ENCODE measurements at places on chromosomes 1 and 21.

GRCh38 chr1:76352741-76353435, 278.3 kb downstream of the ST6GALNAC3 start:
- H3K36me3 ChIP-seq: peaks cover 10% of the 10 kb centered on the region
- no peak overlapping the region for H3K4me3 ChIP-seq
- H3K27me3 ChIP-seq: no peaks in the 10 kb centered on the region
- H3K4me1 ChIP-seq: peaks cover 6% of the 10 kb centered on the region

- DNase-seq: no peak
- H3K4me3 ChIP-seq: no peak overlapping the region
- peaks cover 27% of the 10 kb centered on the region for H3K27me3 ChIP-seq
- no peak overlapping the region for H3K27ac ChIP-seq
- H3K36me3 ChIP-seq: no peaks in the 10 kb centered on the region
Observed at GRCh38 chr1:22658385-22659163, 5.5 kb downstream of the C1QB start.

- H3K36me3 ChIP-seq: peaks cover 25% of the 10 kb centered on the region
- peaks cover 21% of the 10 kb centered on the region for H3K27me3 ChIP-seq
- H3K4me3 ChIP-seq: peak overlapping the region; percentile 92
- H3K4me1 ChIP-seq: peaks cover 35% of the 10 kb centered on the region
- H3K27ac ChIP-seq: peak overlapping the region; percentile 37
- peak; percentile 85 for DNase-seq
Observed at GRCh38 chr1:1059494-1060280, 14.4 kb downstream of the RNF223 start.

DNA sequence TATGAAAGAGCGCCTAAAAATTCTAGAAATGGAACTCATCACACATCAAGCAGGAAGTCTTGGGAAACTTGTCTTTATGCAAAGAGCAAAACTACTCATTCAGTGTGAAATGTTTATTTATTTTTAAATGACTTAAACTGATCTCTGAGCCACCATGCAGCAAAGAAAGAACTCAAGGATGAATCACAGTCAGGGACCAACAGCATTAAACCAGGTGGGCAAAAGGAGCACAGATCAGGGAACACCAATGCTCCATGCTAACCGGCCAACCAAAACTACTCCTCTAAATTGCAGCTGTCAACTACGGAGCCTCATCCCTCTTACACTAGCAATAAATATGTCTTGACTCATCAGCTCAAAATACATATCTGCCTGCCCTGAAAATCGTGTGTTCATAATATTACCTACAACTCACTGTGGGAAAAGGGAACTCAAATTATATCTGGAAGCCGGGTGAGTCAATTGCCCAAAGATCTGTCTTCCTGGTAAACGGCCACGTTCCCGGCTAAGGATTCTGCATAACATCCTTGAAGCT, 129.2 kb downstream of the PTPN14 start:
- H3K4me1 ChIP-seq: no peaks in the 10 kb centered on the region
- H3K27ac ChIP-seq: no peak overlapping the region
- H3K27me3 ChIP-seq: peaks cover 9% of the 10 kb centered on the region

- H3K27me3 ChIP-seq: peaks cover 27% of the 10 kb centered on the region
- DNase-seq: no peak
- no peak overlapping the region for H3K4me3 ChIP-seq
- H3K4me1 ChIP-seq: peaks cover 4% of the 10 kb centered on the region
- H3K27ac ChIP-seq: no peak overlapping the region
Observed at GRCh38 chr1:8127171-8127641, 101.1 kb upstream of the ERRFI1 start.

- peaks cover 8% of the 10 kb centered on the region for H3K4me1 ChIP-seq
- no peaks in the 10 kb centered on the region for H3K36me3 ChIP-seq
- peaks cover 35% of the 10 kb centered on the region for H3K27me3 ChIP-seq
Observed at GRCh38 chr1:98661544-98662355, at the start of gene SNX7. SNX7 (plus strand) TSS chr1:98661721; CDS start chr1:98661732, 11 bp downstream.

- peaks cover 95% of the 10 kb centered on the region for H3K36me3 ChIP-seq
- no peaks in the 10 kb centered on the region for H3K27me3 ChIP-seq
- H3K4me3 ChIP-seq: no peak overlapping the region
- no peak for DNase-seq
Observed at GRCh38 chr1:221723018-221723847, 18.7 kb downstream of the DUSP10 start.

- no peak overlapping the region for H3K4me3 ChIP-seq
- no peaks in the 10 kb centered on the region for H3K27me3 ChIP-seq
Observed at GRCh38 chr1:89191314-89191713, 7.4 kb downstream of the GBP4 start.

GRCh38 chr1:38615680-38616079, 243.9 kb downstream of the RRAGC start:
- H3K4me1 ChIP-seq: no peaks in the 10 kb centered on the region
- peaks cover 47% of the 10 kb centered on the region for H3K27me3 ChIP-seq
- DNase-seq: no peak
- H3K27ac ChIP-seq: no peak overlapping the region
- H3K36me3 ChIP-seq: peaks cover 3% of the 10 kb centered on the region
- H3K4me3 ChIP-seq: no peak overlapping the region

- no peak overlapping the region for H3K27ac ChIP-seq
- DNase-seq: no peak
- H3K4me3 ChIP-seq: no peak overlapping the region
- peaks cover 6% of the 10 kb centered on the region for H3K4me1 ChIP-seq
- H3K36me3 ChIP-seq: no peaks in the 10 kb centered on the region
Observed at GRCh38 chr1:94325377-94326302, 88.3 kb upstream of the ARHGAP29 start.

DNA sequence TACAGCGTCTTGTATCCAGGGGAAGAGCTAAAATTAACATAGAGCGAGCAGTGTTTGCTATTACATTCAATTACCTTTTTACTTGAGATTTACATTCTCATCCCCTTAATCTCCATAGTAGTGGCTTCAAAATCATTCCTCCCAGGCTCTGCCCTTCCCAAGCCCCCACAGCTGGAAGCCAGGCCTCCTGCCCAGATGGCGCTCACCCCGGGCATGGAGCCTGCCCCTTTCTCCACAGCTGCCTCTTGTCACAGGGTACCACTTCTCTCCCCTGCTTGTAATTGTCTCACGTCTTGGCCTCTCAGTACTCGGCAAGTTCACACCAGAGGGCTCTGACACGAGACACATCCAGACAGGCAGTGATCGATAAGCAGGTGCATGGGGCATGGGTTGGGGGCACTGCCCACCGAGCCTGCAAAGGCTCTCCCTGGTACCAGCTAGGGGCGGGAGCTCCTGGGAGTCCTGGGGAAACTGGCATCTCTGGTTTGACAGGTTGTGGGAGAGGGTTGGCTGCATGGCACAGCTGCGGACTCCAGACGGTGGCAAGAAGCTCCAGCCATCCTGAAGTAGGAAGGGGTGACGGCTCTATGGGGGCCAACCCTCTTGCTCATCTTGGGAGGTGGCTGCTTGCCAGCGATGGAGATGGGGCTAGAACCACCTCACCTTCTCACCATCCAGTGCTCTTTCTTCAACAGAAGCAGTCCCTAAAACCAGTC, 20.1 kb downstream of the CASZ1 start:
- H3K36me3 ChIP-seq: no peaks in the 10 kb centered on the region
- DNase-seq: no peak
- H3K4me3 ChIP-seq: no peak overlapping the region
- no peak overlapping the region for H3K27ac ChIP-seq

DNA sequence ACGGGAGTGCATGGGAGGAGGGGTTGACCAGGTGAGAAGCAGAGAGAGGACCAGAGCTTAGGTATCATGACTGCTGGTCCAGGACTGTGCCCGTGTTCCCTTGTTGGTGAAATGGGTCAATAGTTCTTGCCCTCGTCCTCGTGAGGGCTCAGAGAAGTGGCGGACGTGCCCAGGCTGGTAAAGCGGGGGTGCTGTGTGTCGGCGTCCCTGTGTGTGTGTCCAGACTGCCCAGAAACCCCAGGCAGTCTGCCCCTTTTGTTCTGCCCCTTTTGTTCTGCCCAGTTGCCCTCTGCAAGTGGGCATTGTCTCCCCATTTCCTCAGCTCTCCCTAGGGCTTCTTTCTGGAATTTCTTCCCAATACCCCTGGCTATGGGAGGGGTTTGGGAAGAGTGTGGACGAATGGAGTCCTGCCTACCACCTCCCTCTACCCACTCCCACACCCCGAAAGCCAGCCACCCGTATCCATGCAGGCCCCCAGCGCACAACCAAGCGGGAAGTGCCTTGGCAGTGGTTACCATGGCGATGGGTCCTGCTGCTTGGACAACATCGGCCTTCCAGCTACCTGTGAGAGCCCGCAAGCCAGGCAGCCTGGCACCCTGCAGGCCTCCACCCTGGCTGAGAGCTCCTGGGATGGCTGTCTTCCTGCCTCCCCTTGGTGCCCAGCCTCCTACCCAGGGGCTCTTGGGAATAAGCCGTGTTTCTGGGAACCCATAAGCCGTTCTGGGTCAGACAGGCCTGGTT, 34.7 kb downstream of the ACOT11 start:
- H3K36me3 ChIP-seq: no peaks in the 10 kb centered on the region
- no peaks in the 10 kb centered on the region for H3K27me3 ChIP-seq
- DNase-seq: no peak
- no peak overlapping the region for H3K27ac ChIP-seq
- H3K4me1 ChIP-seq: no peaks in the 10 kb centered on the region
- H3K4me3 ChIP-seq: no peak overlapping the region

- H3K27me3 ChIP-seq: peaks cover 40% of the 10 kb centered on the region
- no peaks in the 10 kb centered on the region for H3K36me3 ChIP-seq
- peaks cover 5% of the 10 kb centered on the region for H3K4me1 ChIP-seq
Observed at GRCh38 chr1:20400341-20401177, 85.5 kb downstream of the CAMK2N1 start.

DNA sequence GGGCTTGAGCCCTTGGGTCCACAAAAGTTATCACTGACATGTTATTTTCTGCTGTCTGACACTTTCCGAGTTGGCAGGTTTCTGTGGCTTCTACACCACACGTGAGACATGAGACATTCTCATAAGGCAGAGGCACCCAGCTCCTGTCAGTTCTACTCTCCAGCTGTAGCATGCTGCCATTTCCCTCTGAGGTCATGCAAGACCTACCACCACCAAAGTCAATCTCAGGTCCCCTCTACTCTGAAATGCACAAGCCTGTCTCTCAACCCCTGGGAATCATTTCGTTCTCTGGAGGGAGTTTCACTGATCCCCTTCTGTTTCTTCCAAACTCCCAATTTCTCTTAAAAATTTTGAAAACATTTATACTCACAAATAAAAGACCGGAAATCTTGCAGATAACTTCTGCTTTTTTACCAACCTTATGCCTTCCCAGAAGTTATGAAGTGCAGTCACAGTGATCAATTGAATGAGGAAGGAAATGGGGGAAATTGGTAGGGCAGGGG, 39.5 kb upstream of the CR2 start:
- H3K36me3 ChIP-seq: no peaks in the 10 kb centered on the region
- peak; percentile 67 for DNase-seq
- peak overlapping the region; percentile 26 for H3K4me3 ChIP-seq
- H3K27ac ChIP-seq: peak overlapping the region; percentile 83

DNA sequence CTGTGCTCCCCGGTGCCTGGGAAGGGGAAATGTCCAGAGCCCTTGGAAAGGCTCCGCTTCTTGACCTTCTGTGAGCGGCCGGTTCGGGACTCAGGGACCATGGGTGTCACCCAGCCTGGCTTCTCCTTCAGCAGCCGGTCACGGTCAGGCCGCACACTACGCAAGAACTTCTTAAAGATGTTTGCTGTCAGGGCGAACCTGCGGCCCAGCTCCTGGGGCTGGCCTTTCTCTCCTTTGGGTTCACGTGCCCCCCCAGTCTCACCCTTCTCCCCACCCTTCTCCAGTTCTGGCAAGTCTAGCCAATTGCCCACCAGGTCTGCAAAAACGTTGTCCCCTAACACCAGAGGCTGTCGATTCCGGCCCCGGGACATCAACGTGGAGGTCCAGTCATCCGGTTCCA, 12.1 kb downstream of the INKA2 start:
- H3K4me3 ChIP-seq: no peak overlapping the region
- H3K27me3 ChIP-seq: no peaks in the 10 kb centered on the region
- no peak overlapping the region for H3K27ac ChIP-seq
- no peak for DNase-seq
- peaks cover 10% of the 10 kb centered on the region for H3K4me1 ChIP-seq

- peaks cover 12% of the 10 kb centered on the region for H3K4me1 ChIP-seq
- H3K4me3 ChIP-seq: no peak overlapping the region
- H3K27me3 ChIP-seq: no peaks in the 10 kb centered on the region
- H3K36me3 ChIP-seq: peaks cover 5% of the 10 kb centered on the region
Observed at GRCh38 chr1:161287482-161288054, 22.2 kb downstream of the MPZ start.

DNA sequence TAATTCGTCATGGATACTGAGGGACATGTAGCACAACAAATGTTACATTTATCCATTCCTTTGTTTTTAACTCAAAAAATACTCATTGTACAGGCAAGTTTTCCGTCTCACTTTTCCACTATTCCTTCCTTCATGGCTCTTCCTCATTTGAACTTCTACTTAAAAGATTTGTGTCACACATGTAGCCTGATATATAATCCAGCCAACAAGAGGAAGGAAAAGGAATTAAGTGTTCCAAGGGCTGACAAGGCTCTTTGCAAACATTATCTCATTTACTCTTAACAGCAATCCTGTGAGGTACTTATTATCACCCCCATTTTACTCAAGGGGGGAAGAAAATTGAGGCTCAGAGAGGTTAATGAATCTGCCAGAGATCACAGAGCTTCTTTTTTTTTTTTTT, 22.9 kb downstream of the CD244 start:
- H3K4me1 ChIP-seq: peaks cover 51% of the 10 kb centered on the region
- H3K4me3 ChIP-seq: no peak overlapping the region
- H3K36me3 ChIP-seq: no peaks in the 10 kb centered on the region
- no peaks in the 10 kb centered on the region for H3K27me3 ChIP-seq

All from stimulated activated naive B cell treated with anti-CD40 and anti-IgM and Interleukin-4, amounts not matched to agents 10 μg/mL and 1 μg/mL and 100 μg/mL, for 72 hours (primary cell).